Mesenteric fat pad (tissue), 1 donor: ENCODE measurements at places on chromosomes 3 and 15. TPM values are rescaled to one million over a fixed set of nuclear protein-coding genes. Genes with fewer than 3 reads are reported as not detected.

Gene KLHL6
- 5.7 TPM for total RNA-seq

Gene GLCE
- total RNA-seq = 14.3 TPM

Gene ANKUB1
- total RNA-seq = not detected

Gene C3orf85
- total RNA-seq = not detected
